Right ventricle myocardium inferior (tissue), 1 donor: ENCODE measurements at places on chromosomes 7 and 10. TPM values are rescaled to one million over a fixed set of nuclear protein-coding genes. Genes with fewer than 3 reads are reported as not detected.
A peak's percentile ranks its signal among the peaks of the same experiment; 100 is the strongest.

DNA sequence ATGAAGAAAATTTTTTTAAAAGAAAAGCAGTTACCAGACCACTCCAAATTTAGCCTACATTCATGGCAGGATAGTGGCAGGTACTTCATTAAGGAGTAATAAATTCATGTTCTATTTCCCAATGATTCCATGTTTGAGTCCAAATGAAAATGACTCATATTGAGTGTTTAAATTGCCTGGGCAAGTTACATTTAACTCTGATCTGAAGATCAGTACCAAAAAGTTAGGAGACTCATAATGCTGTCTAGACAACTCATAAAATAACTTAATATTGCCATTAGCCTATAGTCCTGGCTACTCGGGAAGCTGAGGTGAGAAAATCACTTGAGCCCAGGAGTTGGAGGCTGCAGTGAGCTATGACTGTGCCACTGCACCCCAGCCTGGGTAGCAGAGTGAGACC lies 13.0 kb downstream of the BRAF start:
- no peak for DNase-seq

- no peak for DNase-seq
Observed at GRCh38 chr7:106887421-106887820, 22.3 kb downstream of the PIK3CG start.

- peak; percentile 32 for DNase-seq
Observed at GRCh38 chr7:92133133-92133736, 1.0 kb downstream of the CYP51A1 start.

DNA sequence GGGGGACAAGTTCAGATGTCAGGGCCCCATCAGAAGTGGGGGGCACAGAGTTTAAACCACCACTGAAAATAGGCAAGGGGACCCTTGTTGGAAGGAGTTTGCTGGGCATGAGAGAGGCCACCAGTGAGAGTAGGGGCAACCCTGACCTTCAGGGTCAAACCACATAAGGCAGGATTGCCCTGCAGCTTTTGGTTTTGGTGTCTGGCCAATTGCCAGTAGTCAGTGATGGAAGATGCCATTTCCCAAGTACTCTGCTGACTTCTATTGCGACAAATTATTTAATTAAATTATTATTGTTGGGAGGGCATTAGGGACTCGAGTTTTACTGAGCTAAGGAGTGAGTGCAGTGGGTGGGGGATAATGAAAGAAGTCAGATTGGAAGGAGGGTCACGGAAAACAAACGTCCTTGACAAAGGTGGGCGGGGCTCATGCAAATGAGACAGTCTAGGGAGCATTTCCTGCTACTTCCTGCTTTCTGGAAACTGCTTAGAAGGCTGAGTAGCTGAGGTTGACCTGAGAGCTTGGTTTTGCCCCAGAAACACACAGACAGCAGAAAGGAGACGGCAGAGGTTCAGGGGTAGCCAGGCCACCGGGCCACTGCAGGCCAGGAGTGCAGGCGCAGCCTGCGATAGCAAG lies 74.2 kb upstream of the ANLN start:
- DNase-seq, result no peak

GRCh38 chr7:70669854-70670253 lies 462.1 kb upstream of the GALNT17 start:
- no peak for DNase-seq

- DNase-seq, result no peak
Observed at GRCh38 chr10:3871424-3871996, 86.5 kb upstream of the KLF6 start.

GRCh38 chr7:85897967-85898366 lies 711.1 kb upstream of the SEMA3D start:
- no peak for DNase-seq

GRCh38 chr7:44646921-44647636 lies 40.7 kb downstream of the OGDH start:
- DNase-seq, result no peak

DNA sequence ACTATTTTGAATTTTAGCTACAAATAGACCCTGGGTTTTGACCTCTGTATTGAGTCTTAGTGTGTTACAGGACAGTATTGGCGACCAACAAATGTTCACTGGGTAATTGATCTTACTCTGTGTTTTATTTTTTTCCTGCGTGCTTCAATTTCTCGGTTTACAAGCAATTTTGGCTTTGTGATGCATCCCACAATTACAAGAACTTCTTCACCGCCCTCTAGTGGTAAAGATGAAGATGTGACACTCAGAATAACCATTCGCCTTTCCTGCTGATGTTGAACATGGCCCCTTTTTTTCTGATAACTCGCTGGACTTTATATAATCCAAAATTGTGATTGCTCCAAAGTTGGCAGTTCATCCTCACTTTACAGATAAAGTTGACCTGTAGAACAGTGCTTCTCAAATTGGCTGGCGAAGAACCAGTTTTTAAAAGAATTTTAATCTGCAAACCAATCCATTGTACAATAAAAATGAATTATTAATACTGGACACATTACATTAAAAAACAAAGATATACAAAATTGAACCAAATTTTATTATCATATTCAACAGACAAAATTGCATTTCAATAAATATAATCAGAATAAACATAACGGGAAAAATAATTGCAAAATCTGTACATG lies 20.2 kb upstream of the SMC3 start:
- no peak for DNase-seq

- DNase-seq, result peak; percentile 84
Observed at GRCh38 chr7:151017953-151018420, 6.3 kb downstream of the ATG9B start.

DNA sequence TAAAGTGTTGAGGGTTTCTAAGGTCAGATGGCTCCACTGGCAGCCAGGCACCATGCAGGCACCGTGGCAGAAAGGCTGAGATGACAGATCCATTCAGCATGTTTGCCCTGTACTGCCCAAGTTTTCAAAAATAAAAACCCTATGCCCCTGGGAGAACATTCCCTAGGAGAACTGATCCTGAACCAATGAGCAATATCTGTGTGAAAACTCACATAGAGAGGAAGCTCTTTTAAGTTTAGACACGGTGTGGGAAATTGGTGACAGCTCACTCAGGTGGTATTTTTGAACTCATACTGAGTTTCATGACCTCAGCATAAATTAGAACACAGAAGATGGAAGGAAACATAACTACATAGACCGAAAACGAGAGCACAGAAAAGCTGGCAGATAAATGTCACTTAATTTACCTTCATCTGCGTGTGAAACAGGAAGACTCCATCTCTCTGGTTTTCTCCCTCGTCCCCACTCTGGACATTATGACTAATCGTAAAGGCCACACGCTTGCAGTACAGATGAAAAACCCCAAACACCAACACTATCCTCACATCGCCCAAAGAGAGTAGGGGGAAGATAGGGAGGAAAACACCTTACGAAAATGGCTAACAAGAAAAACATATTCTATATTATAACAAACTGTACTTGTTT lies 127.8 kb downstream of the ICA1 start:
- no peak for DNase-seq

DNA sequence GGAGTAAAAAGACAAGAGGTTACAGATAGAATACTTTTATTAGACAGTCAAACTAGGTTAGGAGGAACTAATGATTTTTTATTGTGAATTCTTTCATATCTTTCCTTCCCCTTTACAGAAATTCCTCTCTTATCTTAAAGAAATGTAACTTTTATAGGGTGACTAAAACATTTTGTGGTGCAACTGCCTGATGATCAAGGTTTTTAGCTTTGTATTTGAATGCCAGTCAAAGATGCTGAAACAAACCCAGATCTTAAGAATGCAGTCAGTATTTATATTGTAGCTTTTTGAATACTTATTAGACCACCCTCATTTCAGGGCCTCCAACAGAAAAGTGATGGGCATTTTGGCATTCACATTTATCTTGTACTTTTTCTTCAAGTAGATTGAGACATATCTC lies 27.4 kb downstream of the TAX1BP1 start:
- DNase-seq, result no peak

DNA sequence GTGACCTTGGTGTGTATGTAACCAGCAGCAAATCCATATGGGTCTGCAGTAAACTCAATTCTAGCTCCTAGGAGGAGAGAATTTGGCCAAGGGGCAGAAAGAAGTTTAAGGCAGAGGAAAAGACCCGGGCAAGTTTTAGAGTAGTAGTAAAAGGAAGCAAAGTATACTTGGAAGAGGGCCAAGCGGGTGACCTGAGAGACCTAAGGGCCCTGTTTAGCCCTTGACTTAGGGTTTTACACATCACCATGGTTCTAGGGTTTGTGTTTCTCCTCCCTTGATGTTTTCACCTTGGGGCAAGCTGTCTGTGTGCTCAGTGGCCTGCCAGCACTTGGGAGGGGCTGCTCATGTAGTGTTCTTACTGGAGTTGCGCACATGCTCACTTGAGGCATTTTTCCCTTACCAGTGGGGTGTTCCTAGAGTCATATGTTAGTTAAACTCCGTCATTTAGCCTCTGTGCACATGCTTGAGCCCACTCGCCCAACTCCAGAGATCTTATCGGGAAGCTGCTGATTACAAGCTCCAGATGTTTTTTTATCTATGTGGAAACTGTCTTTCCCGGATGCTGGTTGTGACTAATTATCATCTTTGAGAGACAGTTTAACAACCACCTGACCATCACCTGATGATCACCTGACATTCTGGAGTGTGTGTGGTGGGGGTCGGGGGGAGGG lies 137.6 kb upstream of the PRSS1 start:
- no peak for DNase-seq

- peak; percentile 58 for DNase-seq
Observed at GRCh38 chr7:149254181-149254858, 7.7 kb upstream of the ZNF783 start.

The LBX1 gene
- not detected for total RNA-seq

The TEX36 gene
- not detected for total RNA-seq

The TRIM50 gene
- total RNA-seq, result 0.32 TPM
